NCI-H82 (cell line): ENCODE measurements at places on chromosomes 4 and X.
A peak's percentile ranks its signal among the peaks of the same experiment; 100 is the strongest.

DNA sequence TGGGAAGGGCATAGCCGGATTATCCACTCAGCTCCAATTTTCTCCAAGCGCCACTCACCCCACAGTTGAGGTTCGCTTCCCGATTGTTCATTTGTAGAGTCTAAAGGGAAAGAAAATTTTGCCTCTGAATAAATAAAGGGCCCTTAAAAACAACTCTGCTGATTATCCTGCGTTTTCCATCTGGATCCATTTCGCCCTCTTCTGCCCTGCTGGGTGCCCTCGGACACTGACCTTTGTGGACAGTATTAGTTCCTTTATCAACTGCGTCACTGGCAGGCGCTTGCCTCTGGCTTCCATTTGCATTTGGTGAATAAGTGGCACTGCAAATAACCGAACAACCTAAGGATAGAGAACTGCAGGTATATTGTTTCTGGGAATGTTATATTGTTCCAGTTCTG, 10.1 kb downstream of the GSX2 start:
- DNase-seq: no peak

- DNase-seq: no peak
Observed at GRCh38 chrX:131747173-131747572, 203.3 kb downstream of the OR13H1 start.

DNA sequence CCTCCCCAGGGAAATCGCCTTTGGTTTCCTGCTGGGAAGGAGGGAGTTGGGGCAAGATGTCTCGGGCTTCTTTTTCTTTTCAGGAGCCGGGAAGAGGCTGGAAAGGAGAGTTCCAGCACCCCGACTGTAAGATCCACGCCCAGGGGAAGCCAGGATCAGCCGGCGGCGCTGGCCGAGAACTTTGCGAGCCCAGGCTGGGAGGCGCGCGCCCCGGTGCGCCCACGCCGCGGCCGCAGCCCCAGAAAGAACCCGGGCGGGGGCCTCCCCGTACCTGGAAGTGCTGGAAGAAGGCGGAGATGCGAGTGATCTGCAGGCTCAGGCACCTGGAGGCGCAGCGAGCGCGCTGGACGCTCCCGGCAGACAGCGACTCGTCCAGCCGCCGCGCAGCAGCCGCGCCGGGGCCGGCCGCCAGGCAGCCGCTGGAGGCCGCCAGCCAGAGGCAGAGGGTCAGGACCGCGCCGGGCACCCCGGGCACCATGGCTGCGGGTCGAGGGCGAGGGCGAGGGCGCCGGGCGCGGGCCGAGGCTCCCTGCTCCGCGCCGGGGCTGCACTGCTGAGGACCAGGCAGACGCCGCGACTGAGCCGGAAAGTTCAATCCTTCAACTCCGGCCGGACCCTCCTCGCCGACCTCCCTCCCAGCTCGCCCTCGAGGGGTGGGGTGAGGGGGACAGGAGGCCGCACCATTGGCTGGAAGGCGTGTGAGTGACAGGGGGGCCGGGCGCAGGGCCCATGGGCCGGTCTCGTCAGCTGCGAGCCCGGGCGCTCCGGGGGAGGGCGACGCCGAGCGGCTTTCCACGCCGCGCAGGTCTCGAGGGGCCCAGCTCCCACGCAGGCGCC, at the start of gene ANOS1:
TSS of gene ANOS1 (minus strand) at position 579 of the 837 bp plus-strand sequence. CDS start at position 478, 101 bp downstream.
- DNase-seq: peak; percentile 69

GRCh38 chr4:4613641-4614286, 71.9 kb upstream of the STX18 start:
- DNase-seq: no peak

- DNase-seq: peak; percentile 0
Observed at GRCh38 chrX:30488092-30488491, 89.5 kb downstream of the TASL start.

DNA sequence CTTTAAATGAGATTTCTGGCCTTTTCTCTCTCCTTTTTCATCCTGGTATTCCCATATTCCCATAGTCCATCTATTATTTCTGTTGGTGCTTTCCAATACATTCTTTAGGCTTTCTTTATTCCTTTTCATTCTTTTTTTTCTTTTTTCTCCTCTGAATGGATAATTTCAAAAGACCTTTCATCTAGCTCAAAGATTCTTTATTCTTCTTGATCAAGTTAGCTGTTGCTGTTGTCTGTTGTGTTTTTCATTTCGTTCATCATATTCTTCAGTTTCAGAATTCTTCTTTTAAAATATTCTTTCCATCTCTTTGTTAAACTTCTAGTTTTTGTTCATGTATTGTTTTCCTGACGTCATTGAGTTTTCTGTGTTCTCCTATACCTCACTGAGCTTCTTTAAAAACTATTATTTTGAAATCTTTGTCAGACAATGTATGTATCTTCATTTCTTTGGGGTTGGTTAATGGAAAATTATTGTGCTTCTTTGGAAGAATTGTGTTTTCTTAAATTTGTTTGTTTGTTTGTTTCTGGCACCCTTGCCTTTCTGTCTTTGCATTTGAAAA, 30.2 kb downstream of the STK32B start:
- DNase-seq: no peak

GRCh38 chr4:125641611-125642010, 326.9 kb downstream of the FAT4 start:
- DNase-seq: no peak

GRCh38 chr4:12701384-12701783, 782.8 kb downstream of the RAB28 start:
- no peak for DNase-seq

- no peak for DNase-seq
Observed at GRCh38 chr4:90766837-90767236, 639.6 kb downstream of the CCSER1 start.

- no peak for DNase-seq
Observed at GRCh38 chr4:155608225-155608885, 58.3 kb upstream of the GUCY1A1 start.

- DNase-seq: no peak
Observed at GRCh38 chr4:144582975-144583374, 63.0 kb upstream of the HHIP start.

DNA sequence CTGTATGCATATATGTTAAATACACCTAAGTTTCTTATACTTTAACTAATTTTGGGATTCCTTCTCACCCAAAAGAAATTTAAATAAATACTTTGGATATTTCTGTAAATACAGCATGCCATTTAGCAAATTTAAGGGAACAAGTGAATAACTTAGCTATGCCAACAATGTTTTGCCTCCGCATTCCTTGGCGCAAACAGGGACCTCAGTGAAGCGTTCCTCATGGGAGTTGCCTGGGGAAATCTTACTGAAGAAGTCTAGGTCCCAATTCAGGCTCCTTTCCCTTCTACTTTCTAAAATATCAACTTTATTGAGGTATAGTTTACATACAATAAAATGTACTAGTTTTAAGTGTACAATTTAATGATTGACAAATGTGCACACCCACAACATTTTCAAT, 25.0 kb downstream of the COL4A5 start:
- DNase-seq: no peak

DNA sequence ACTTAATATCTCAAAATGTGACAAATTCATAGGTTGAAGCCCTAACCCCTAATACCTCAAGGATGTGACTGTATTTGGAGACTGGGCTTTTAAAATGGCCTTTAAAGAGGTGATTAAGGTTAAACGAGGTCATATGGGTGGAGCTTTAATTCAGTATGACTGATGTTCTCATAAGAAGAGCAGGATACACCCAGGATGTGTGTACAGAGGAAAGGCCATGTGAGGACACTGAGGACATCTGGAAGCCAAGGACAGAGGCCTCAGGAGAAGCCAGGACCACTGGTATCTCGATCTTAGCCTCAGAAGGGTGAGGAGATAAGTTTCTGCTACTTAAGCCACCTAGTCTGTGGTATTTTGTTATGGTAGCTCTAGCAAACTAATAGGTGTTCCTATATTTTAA, 49.0 kb upstream of the SHISA3 start:
- peak; percentile 10 for DNase-seq

DNA sequence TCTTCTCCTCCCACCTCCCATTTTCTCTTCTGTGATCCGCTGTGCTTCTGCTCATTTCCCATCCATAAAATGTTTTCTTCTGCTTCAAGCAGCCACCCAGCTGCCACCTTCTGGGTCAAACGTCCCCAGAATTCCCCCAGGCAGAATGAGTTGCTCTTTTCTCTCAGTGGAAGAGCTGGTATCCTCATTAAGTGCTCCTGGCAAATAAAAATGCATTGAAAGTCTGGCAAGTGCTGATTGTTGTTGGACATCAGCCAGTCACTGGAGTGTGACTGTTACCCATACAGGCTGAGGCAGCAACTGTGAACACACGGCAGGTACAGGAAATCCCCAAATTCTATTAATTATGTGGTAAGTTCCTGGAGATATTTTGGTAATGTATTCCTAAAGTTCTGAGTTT, 52.6 kb downstream of the LIMCH1 start:
- DNase-seq: no peak

DNA sequence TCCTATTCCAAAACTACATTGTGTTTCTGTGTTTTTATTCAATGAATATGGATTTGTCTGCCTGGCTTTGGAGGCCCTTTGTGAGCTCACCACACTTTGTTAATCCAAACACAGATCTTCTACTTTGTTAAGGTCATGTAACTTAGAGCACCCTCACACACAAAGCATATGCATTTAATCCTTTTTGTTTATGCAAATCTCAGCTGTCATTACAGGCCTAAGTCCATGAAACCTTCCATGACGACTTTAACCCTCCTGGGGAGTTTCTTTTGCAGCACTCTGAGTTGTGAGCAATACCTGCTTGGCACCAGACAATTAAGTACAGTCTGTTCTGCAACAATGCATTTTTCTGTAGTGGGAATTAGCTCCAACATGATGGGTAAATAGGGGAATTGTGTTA, 14.9 kb downstream of the CCSER1 start:
- peak; percentile 71 for DNase-seq

- DNase-seq: peak; percentile 67
Observed at GRCh38 chrX:138128027-138128671, 562.2 kb downstream of the ZIC3 start.

DNA sequence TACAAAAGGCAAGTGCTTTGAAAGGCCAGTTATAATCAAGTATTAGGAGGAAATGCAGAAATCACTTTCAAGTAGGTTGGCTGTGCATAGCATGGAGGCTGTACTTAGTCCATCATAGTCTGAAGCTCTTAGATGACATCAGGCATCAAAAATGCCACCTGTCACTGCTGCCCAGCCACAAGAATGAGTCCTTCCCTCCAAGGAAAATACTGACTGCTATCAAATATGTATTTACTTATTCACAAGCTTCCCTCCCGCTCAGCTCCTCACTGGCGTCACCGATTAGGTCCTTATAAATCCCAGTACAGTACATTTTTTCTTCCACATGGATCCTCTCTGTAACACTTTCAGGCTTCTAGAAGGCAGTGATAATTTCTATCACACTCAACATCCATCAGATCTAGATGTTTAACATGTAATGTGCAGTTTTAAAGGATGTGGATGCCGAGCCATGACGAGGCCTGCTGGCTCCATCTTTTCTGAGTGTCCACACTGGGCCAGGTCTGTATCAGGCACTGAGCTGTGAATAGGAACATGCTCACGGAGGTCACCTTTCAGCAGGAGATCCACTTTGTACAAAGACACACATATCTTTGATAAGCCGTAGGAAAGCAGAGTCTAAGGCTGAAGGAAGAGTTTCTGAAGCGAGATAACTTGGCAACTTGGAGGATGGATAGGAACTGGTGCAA, 121.9 kb downstream of the PALLD start:
- no peak for DNase-seq

DNA sequence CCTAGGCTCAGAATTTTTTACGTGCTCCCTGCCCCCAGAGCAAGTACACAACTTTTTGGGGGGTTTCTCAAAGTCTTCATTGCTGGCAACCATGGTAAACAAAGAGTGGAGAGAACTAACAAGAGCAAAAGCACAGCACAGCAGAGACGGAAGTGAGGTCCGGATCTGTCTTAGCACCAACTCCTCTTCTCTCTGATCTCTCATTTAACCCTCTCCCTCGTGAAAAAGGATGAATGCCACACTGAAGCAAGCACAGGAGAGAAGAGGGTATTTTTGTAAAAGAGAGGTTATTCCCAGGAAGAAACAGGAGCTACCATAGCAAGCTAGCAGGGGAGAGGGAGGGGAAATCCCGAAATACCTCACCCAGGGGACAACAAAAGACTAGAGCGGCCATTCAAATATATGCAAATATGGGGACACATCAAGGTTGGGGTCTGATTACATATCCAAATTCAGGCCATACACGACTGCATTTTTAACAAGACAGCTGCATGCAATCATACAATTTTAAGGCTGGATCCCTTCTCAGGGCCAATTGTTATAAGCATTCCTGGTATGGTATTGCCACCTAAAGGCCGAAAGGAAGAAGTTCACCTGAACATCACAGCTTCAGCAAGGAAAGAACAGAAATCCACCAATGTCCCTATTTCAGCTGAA, 46.6 kb downstream of the CD40LG start:
- DNase-seq: peak; percentile 73

DNA sequence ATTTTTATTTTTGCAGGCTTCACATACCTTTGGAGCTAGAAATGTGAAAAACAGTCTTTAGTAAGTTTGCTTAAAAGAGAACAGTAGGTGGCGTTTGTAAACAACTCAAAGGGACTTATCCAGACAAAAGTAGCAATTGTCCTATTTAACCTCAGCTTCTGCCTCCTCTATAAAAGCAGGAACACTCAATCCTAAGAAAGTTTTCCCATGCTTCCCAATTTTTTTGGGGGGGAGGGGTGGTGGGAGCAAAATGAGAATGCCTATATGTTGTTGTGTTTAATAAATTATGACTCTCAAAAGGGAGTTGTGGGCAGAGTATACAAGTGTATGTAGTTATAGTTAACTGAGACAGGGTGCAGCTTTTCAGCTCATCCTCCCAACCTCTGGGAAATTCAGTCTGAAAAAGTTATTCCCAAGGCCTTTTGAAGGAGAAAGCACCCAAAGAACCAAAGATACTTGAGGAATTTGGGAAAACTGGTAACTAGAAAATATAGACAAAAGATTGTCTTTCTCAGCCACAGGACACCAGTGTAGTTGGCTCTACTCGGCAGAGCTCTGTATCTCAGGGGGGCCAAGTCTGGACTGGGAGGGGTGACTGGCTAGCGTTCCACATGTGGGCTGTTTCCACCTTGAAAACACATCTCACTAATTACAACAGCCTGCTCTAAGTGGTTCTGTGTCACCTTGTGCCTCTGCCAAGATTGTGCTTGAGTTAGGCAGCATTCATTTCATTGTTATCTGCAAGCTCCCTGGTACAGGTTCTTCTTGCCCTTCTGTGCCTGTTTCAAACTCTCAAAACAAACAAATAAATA, 2.8 kb downstream of the SFRP2 start:
- peak; percentile 49 for DNase-seq
